ENCODE measurements at places on chromosomes 4 and X. TPM values are rescaled to one million over a fixed set of nuclear protein-coding genes. Genes with fewer than 3 reads are reported as not detected.

The CXCL5 gene
- 0.14 TPM for total RNA-seq

The GC gene
- 0.56 TPM for total RNA-seq

DNA sequence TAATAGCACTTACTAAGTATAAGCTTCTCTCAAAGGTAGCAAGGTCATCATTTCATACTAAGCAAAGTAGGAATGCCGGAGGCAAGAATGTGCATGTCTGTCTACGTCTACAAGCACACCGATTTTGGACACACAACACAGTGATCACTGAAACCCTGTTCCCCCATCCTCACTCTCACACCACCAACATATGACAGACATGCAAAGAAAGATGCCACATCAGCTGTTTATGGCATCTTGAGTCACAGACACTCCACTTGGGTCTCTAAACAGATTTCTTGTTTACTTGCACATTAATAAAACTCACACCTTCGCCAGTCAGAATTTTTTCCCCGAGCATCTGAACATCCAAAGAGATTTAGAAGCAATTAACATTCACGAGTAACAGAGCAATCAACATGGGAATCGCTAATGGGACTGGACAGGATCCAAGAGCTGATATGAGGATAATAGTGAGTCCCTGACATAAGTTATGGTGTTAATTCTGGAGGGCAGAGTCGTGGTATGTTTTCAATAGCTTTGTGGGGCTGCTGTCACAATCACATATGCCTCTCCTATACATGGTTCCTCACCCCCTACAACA, 324.1 kb downstream of the DHX15 start:
- no peak for DNase-seq

The CHIC2 gene
- 21.9 TPM for total RNA-seq

The FAT4 gene
- 24.1 TPM for total RNA-seq

The FGF13 gene
- total RNA-seq = 10.6 TPM

DNA sequence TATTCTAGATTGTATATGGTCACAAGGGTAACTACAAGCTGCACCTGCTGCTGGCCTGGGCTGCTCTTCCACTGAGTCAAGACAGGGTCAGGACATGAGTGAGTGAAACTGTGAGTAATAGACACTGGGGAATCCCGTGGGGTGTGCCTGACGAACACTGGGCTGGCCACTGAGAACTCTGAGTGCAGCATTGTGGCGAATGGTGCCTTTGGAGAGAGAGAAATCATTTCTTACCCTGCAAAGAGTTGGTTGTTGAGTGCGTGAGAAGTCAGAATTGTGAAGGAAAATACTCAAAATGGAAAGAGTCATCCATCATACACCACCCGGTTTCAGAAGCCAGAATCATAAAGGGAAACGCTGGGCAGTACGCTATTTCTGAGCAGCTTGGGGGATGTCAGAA, 43.1 kb upstream of the LSM6 start:
- no peak for DNase-seq

- no peak for DNase-seq
Observed at GRCh38 chrX:56968980-56969379, 26.4 kb downstream of the SPIN3 start.

DNA sequence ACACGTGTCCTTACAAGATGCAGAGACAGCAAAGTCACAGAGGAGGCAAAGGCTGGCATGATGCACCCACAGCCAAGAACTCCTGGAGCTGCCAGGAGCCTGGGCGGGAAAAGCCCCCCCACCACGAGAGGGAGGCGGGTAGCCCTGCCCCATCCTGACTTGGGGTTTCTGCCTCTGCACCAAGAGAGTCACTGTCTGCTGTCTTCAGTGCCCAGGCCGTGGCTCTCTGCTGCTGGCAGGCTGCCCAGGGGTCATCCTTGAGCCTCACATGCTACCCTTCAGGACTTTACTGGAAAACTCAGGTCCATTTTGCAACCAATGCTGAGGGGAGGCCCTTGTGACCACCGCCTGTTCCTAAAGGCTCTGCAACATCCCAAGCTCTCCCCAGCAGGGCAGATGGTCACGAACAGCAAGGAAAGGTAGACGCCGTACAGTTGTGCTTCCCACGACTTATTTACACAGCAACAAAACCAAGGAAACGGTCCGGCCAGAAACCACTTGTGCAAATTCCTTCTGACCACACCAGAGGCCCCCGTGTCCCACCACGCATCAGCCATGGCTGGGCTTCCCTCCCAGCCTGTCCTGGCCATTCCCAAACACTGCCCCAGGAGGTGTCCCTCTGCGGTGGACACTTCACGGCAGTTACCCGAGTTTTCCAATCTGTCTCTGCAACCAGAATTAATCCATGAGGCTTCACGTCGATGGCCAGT, 56.9 kb downstream of the ACOX3 start:
- peak; percentile 75 for DNase-seq

DNA sequence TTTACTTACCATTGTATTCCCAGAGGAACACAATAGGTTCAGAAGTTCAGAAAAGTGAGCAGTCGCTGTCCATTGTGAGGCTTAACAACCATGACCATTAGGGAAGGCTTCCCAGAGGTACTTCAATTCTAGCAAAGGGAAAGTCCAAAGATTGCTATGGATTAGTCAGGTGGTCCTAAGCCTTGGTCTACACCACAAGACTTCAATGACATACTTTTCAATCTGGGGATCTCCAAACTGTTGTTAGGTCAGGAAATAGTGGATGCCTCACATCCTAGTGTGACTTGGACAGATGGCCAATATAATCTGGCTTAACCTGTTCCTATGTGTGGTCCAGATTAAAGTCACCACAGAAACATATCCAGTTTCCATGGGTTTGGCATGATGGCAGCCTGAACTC, 118.0 kb downstream of the SPCS3 start:
- DNase-seq = no peak

DNA sequence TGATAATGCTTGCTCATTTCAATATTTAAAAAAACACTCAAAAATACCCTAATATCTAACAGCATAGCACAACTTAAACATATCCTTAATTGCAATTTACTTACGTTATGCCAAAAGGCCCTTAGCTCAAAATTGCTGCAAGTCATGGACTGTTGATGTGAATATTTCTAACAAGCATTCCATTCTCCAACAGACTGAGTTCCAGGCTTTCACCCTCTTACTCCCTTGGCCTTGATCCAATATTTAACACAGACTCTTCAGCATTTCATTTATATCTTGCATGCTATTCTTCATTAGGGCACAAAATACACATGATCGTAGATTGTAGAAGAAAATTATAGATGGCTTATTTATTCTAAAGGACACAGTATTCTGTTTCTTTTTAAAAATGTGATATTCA, 96.5 kb downstream of the RNF150 start:
- DNase-seq = no peak

DNA sequence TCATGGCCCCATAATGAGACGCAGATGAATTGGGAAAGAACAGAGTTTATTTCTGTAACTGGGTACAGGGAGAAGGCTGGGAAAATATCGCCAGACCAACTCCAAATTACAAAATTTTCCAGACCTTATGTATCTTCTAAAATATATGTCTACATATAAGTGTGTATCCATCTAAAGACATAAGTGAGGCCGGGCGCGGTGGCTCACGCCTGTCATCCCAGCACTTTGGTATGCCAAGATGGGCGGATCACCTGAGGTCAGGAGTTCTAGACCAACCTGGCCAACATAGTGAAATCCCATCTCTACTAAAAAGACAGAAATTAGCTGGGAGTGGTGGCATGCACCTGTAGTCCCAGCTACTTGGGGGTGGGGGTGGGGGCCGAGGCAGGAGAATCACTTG, 11.7 kb upstream of the DHRSX start:
- peak; percentile 53 for DNase-seq

GRCh38 chr4:187042251-187042650, 318.6 kb upstream of the FAT1 start:
- no peak for DNase-seq

DNA sequence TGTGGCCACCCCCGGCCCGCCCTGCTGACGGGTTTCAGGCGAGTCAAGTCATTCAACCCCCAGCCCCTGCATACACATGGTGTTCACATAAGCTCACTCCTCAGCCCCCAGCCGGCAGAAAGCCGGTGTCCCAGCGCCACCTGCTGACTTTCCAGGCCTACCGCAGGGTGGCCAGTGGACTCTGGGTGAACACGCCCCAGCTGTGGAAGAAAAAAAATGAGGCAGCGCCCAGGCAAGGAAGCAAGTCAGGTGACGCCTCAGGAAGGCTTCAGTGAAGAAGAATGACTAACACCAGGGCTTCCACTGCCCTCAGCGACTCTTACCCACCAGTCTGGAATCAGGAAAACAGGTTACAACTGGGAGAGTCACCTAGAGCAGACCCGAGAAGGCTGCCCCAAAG, 15.8 kb downstream of the BCAP31 start:
- DNase-seq = peak; percentile 90

The PABPC4L gene
- total RNA-seq = 1.6 TPM

DNA sequence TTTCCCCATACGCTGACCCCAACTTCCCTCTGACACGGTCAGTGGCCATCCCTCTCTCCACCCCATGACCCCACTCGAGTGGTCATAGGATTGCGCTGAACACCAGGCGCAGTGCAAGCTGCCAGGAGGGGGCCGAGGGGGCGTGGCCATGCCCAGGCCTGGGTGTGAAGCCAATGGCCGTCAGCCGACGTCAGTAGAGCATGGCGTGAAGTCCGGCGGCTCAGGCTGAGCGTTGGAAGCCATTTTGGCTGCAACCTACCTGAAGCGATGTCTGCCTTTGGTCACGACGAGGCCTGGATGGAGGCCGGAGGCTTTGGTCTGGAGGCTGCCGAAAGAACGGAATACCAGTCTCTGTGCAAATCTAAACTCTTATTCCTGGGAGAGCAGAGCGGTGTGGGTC, at the start of gene RAB41:
RAB41 (plus strand) TSS at position 222 of the 400 bp plus-strand sequence; CDS start at position 268, 46 bp downstream.
- no peak for DNase-seq

DNA sequence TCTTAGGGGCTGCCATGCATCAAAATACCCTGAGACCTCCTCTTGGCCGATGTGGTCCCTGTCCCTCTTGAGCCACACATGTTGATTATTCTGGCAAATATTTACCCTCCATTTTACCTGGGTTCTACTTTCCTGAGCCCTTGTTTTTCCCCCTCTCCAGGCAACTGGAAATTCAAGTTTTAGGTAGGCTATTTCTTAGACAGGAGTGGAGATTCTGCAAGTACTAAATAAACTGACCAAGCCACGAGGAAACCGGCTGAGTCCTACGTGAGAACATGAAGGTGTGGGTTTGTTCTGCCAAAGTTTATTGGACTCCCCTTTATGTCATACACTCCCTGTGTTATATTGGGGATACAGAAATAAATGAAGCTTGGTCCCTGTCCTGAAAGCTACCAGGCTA, 88.1 kb downstream of the RTL5 start:
- DNase-seq = no peak

GRCh38 chr4:186159613-186160012, 31.8 kb upstream of the CYP4V2 start:
- DNase-seq = no peak

- no peak for DNase-seq
Observed at GRCh38 chrX:68454476-68455150, 21.3 kb upstream of the OPHN1 start.
